Stimulated activated CD4-positive, alpha-beta T cell treated with anti-CD3 and anti-CD28 coated beads, Interleukin-2, amount 100 ng/mL, for 48 hours (primary cell): ENCODE measurements at places on chromosomes 4 and X.

DNA sequence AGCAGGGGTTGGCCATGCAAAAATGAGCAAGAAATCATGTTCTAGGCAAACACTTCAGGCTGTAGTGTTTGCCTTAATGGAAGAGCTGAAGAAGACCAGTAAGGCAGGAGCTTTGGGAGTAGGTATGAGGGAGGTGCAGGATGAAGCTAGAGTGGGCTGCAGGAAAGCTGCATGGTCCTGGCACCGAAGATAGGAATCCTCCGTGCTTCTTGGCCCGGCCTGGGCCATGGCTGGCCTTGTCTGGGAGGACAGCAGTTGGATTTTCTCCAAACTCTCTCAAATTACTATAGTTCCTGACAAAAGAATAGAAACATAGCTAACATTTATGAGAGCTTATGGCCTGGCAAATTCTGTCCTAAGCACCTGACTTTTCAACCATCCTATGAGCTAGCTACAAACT lies 116.5 kb downstream of the UCHL1 start:
- no peak for DNase-seq

DNA sequence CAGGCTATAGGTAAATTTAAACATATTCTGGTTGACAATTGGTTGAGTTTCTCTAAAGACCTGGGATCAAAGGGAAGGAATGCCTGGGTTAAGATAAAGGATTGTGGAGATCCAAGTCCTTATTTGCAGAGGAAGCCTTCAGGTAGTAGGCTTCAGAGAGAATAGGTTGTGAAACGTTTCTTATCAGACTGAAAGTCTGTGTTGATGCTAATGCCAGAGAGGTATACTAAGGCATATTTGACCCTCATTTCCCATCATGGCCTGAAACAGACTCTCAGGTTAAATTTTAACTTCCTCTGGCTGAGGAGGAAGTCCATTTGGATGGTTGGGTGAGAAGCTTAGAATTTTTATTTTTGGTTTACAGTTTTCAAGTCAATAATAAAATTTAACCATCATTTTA lies 48.1 kb downstream of the UGT2A2 start:
- no peak for DNase-seq

DNA sequence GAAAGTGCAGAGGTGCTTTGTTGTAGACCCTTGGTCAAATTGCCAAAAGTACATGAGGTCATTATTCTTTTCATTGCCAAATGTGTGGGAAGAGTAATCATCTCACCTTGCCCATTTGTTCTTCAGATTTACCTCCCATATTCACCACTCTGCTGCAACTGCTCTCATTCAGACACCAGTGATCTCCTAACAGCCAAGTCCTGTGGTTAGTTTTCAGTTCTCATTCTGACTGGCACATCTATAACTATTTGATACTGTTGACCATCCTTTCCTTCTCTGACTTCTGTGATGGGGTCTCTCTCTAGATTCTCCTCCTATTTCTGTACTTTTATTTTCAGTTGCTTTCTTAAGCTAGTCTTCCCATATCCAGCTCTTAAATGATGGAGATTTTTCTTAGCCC lies 39.8 kb downstream of the GRIA3 start:
- no peak for DNase-seq

DNA sequence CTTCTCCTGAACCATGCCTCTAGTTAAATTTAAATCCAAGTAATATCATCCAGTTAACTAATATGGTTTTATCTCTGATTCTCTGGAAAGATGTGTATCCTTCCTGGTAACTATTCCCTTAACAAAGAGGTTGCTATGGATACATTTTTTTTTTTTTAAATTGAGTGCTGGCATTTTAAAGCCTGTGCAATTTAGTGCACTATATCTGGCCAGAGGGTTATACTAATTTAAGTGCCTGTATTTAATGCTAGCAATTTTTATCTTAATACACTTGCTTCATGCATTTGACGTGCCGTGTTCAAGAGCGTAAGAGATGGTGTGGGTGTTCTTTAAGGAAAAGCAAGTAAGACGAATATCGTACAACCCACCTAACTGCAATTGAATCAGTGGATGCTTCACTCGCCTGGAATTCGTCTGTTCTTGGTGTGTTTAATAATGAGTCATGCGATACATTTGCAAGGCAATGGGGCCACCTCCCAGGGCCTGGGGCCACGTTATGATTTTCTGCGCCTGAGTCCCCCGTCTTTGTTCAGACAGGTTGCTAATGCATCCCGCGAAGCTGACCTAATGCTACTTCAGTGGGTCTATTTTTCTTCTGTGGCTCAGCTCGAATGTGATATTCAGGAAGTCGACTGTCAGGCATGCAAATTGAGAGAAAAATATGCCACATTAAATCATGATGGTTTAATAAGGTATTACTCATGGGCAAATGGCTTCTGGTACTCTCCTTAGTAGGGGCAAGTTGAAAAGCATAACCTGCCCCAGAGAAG lies 14.2 kb upstream of the MID1 start:
- no peak for DNase-seq

GRCh38 chr4:3680656-3681055 lies 85.5 kb upstream of the ADRA2C start:
- DNase-seq: no peak

DNA sequence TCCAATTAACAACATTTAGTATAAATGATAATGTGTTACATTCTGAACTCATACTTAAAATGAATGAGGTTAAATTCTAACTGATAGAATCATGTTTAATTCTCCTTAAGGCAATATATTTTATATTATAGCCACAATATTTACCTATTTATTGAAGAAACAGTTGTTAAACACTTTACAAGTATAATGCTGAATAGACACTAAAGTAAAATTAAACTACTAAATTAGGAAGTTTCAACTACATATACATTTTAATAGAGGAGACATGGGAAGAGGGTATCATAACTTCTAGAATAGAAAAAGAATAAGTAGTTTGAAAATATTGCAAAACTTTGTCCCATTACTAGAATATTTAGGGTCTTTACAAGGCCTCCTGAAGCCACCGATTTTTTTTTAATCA lies 36.2 kb upstream of the GRIA2 start:
- no peak for DNase-seq

DNA sequence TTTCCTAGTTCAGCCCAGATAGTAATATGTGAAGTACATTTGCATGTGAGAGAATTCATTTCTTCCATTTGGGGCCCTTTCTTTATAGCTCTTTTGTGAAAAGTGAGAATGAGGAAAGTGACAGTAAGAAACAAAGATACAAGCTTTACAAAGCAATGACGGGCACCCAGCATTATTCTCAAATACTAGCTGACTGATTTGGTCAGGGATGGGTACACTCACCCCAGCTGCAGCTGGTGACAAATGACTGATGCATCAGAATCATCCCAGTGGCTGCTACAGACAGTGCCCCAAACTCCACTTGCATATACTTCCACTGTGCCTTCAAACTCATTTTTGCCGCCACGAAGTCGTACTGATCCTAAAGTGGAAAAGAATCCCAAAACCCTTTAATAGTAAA lies 14.8 kb downstream of the PRSS12 start:
- no peak for DNase-seq

DNA sequence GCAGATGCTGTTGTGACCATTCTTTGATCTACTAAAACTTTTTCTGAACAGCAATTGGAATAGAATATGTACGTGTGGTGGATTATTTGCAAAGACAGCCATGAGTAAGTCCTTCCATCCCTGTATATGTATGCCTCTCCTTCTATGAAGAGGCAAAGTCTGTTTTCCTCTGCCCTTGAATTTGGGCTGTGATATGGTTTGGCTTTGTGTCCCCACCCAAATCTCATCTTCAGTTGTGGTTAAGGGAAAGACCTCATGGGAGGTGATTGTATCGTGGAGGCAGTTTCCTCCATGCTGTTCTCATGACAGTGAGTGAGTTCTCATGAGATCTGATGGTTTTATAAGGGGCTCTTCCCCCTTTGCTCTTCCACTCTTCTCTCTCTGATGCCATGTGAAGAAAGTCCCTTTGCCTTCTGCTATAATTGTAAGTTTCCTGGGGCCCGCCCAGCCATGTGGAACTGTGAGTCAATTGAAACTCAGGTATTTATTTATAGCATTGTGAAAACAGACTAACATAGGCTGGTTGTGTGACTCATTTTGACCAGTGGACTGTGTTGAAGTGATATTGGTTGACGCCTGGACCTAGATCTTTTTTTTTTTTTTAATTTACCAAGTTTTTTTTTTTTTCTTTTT lies 108.3 kb upstream of the CAMK2D start:
- peak; percentile 10 for DNase-seq

GRCh38 chrX:155956649-155957048 lies 40.8 kb upstream of the IL9R start:
- no peak for DNase-seq

GRCh38 chr4:147839663-147840062 lies 107.8 kb downstream of the ARHGAP10 start:
- DNase-seq: no peak

DNA sequence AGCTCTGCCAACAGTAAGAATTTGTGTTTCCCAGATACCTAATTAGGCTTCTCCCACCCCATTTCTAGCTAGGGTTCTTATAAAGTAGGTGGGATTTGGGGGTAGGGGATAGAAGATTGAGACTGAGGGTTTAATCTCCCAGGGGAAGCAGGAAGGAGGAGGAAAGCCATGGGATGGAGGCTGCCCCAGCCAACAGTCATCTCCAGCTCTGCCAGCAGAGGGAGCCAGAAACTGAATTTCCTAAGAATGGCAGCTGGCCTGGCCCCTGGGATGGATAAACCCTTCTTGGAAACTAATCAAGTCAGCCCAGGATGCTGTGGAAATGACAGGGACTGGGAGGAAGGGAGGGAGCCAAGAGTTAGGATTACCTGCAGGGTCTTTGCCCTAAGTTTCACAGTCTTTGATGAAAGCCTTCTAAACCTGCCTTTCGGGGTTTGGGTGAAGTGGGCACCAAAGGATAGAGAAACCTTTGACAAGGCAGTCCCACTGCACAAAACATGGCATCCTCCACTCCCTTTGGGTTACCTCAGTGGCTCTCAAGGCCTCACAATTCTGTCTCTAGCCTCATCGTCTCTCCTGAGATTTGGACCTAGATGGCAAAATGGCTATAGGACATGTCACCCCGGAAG lies 6.7 kb upstream of the ERCC6L start:
- peak; percentile 37 for DNase-seq

- DNase-seq: no peak
Measured at GRCh38 chr4:17812801-17813200, 2.0 kb downstream of the NCAPG start.

- DNase-seq: no peak
Measured at GRCh38 chrX:53223068-53223693, 1.8 kb downstream of the KDM5C start.

DNA sequence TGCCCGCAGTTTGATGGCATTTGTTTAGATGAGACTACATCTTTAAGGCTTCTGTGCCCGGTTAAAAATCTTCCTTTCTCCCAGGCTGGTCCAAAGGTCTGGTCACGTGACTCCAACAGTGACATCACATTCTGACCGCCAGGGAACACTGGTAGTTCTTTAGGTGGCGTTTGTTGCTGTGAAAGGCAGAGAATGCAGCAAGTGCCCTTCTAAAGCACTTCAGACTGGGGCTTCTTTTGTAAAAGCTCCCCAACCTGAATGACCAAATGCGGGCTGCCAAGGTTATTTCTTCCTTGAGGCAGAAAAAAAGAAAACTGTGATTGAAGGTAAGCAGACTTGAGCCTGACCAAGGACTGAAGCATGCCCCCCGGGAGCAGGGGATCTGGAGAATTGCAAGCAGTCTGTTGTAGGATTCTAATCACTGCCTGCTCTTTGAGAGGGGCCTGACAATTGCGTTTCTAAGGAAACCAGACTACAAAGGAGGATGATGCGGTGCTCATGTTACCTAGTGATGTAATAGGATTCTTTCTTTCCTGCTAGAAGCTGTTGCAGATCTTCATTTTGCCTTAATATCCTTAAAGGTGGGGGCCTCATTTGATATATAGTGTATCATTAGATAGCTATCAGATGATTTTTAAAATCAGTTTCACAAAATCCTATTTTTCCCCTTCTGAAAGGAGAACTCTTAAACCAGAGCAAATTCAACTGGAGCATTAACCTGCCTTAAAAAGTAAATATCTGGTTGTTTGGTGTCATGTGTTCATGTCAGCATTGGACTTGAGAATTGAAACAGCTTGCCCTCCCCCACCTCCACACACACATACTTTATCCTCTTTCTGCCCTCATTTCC lies 133.1 kb downstream of the AKAP4 start:
- DNase-seq: no peak

GRCh38 chr4:140076307-140076706 lies 77.7 kb downstream of the MAML3 start:
- no peak for DNase-seq

GRCh38 chrX:17689971-17690409 lies 47.3 kb upstream of the SCML1 start:
- DNase-seq: peak; percentile 19
